ENCODE measurements at places on chromosomes 3 and 15.

DNA sequence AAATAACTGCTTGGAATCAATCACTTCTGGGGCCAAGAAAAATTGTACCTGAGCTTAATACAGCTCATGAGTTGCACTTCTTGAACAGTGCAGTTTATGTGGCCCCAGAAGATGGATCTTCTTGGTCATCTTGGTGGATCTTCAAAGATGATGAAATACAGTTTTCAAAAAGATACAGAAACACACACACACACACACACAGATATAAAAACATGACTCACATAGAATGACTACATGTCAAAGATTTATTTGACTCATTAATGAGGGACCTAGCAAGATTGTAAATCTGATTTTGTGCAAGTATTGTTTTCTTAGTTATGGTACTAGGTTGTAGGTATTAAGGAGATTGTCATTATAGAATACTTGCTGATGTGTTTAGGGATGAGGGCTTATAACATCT, 32.6 kb downstream of the PDCD6IP start:
- DNase-seq = no peak

GRCh38 chr3:71809321-71810026, 24.5 kb upstream of the PROK2 start:
- no peak for DNase-seq

GRCh38 chr15:77495838-77496596, 75.3 kb downstream of the HMG20A start:
- DNase-seq = no peak

DNA sequence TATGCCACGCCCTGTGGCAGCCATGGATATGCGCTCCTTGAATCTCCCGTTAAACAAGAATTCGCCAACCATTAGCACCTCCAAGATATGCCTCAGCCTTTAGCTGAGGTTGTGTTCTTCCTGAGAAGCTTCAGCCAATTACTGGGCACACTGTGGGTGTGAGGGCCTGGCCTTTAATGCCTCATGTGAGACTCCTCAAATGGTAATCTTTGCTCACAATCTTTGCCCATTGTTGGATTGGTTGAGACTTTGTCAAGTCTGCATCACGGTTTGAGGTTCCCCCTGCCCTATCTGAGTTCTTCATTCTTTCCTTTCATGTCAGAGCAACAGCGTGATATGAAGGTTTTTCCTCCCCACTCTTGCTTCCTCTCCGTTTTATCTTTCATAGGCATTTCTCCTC, 108.1 kb upstream of the CCDC54 start:
- no peak for DNase-seq

GRCh38 chr3:63945558-63946096, 33.4 kb upstream of the SCAANT1 start:
- no peak for DNase-seq

DNA sequence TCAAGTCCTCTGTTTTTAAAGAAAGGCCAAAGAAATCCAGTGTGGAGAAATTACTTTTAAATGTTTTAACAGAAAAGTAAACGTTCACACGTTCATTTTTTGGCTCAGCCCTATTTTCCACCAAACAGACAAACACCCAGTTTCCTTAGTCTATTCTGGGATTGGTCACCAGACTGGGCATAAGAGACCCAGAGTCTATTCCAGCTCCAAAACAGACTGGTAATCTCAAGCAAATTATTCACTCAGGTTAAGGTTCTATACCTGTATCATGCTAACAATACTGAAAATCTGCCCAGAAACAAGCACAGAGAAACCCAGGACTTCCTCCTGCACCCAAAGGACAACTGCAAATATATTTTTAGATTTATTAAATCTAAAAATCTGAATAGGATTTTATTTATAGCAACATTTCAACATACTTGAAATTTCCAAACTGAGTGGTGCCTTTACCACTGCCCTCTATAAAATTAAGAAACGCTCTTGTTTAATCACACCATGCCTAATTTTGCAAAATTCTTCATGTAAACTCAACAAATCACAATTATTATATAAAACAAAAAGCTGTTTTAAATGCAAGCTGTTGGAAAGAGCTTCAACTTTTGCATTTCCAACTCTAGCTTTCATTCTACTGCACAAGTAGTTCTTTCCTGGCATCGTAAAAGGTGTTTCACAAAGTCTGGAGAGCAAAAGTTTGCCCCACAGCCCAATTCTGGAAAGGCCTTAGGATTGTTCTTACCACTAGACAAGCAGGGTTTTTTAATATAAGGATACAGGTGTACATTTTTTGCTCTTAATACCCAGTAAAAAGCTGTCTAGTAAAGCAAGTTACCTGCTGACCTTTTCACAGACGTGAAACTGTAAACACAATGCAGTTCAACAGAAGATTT, 18.7 kb downstream of the ZNF148 start:
- no peak for DNase-seq

DNA sequence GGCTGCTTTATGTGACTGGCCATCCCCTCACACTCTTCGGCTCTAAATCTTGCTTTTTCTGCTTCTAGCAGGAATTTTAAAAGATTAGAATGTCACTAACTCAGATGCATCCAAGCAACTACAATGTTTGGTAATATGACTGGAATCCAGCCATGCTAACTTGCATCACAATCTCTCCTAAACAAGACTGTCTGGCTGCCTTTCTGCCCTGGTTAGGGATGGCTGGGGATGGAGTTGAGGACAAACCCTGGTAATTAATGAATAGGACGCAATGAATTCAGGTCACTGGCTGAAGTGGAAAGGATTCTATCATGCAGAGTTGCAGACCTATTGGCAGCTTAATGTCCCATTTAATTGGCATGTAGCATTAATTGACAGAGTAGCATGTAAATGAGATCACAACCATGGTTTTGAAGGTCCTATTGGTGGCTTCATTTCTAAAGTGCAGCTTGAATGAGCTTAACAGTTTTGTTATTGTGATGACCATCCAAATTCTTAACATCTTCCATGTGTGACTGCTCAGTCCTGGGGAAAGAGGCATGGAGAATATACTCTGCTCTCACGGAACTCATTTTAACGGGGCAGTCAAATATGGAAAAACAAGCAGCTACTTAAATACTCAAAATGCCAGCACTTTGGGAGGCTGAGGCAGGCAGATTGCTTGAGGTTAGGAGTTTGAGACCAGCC, 21.7 kb downstream of the NMNAT3 start:
- no peak for DNase-seq
